ENCODE measurements at places on chromosomes 16 and 17. TPM values are rescaled to one million over a fixed set of nuclear protein-coding genes. Genes with fewer than 3 reads are reported as not detected.

- DNase-seq = no peak
Observed at GRCh38 chr16:48576927-48577326, 33.1 kb downstream of the N4BP1 start.

- DNase-seq = no peak
Observed at GRCh38 chr17:83099570-83100181, 20.3 kb downstream of the METRNL start.

DNA sequence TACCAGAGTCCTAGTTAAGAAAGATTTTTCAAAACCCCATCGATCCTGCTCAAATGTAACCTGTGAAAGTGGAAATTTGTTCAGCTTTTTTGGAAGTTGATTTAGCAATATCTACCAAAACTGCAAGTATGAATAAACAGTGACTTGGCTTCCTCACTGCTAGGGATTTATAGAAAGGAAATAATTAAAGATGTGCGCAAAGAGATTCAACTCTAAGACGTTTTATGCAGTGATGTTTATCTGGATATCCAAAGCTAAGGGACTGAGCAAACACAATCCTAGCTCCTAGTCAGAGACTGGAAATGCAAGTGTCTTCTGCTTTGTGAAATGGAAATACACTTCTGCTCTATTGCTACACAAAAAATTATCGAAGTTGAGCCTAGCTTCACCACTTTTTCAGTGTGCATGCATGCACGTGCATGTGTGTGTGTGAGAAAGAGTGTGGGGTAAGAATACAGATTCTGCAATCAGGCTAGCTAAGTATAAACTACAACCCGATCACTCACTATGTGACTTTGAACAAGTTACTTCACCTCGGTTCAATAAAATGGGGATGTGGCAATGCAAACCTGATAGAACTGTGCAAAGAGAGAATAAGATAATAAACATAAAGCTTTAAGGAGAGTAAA lies 52.1 kb upstream of the FOXF1 start:
- DNase-seq = no peak

DNA sequence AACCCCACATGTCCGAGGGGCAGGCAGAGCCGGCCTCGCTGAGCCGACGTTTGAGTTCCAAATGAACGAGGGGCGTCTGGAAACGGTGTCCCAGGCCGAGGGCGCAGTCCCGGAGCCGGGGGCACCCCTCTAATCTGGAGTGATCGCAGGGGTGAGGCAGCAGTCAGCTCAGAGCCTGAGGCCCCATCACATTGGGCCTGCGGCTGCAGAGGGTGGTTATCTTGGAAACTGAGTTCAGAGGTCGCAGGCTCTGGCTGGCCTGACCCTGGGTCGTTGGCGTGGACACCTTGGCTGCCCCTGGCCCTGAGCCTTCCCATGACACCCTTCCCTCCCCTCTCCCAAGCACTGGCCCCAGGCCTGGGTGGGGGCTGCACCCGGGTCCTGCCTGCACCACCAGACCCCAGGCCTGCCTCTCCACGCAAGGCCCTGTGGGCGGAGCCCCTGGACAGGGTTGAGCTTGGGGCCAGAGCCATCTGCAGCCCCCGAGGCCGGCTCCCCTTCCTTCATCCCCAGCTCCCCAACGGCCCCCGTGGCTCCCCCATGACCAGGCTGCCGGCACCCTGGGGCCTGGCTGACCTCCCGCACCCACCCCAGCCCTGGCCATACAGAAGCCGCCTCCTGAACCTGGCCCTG lies 45.6 kb downstream of the ZFPM1 start:
- DNase-seq = no peak

- DNase-seq = no peak
Observed at GRCh38 chr17:62700964-62701705, 73.7 kb downstream of the MRC2 start.

GRCh38 chr17:40926341-40926740 lies 11.1 kb downstream of the KRT23 start:
- no peak for DNase-seq

DNA sequence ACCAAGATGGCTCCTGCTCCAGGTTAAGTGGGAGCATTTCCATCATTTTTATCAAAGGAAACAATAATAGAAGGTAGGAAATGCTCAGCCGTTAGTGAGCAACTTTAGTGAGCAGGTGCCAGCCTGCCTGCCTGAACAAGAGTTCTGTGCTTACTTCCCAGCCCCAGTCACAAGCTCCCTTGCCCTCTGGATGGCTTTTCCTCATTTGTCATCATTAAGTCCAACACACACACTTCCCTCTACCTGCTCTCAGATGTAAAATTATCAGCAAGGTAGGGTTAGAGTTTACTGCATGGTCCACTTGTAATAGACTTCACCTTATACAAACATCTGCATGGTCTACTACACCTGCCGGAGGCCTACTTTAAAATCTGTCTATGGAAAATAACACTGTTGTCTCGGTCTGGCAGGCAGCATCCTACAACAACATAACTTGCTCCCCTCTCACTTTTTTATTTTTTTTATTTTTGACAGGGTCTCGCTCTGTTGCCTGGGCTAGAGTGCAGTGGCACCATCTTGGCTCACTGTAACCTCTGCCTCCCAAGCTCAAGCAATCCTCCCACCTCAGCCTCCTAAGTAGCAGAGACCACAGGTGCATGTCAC lies 12.7 kb downstream of the TEX2 start:
- DNase-seq = no peak

- DNase-seq = no peak
Observed at GRCh38 chr16:61721544-61721943, 314.7 kb downstream of the CDH8 start.

- no peak for DNase-seq
Observed at GRCh38 chr17:4898351-4898750, 985 bp upstream of the C17orf107 start.

DNA sequence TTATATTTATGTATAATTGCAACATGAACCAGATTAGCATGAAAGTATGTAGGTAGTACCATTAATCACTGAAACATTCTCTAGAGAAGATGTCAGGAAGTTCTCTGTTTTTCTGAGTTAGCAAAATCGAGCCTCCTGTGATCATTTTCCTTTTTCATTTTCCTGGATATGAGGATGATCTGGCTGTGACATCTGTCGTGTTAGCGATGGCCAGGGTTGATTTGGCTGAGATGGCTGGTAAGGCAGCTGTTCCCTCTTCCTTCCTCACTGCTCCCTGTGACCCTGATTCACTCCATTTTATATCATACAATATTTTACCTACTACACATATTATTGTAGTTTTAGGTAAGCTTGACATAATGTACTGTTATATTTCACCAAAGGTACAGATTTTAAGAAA lies 10.3 kb downstream of the CNTNAP4 start:
- DNase-seq = no peak

DNA sequence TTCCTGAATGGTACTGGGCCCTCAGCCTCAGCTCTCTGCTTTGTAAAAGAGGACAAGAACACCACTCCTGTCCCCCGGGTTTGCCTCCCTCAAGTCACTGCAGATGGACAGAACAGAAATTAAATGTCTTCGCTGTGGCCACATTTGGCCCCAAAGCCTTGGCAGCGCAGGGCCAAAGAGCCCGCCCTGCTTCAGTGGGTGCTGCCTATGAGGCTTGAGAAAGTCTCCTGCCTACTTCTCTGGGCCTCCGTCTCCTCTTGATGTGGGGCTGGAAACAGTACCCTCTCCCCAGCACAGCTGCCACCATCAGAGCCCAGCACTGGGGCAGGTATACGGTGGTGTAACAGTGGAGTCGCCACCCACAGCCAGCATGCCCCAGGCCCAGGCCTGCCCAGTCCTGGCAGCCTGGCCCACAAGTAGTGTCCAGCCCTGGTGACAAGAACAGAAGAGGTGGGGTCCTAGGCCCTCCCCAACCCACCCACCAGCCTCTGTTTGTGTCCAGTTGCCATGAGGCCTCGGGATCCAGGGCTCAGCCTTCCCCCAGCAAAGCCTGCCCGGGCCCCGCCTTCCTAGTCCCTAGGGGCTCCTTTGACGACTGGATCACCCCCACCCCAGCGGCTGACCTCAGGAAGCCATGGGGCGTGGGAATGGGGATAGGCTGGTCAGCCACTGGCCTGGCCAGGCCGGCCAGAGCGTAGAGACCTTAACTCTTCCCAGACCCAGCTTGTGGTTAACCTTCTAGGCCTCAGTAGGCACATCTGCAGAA lies 3.9 kb upstream of the TPPP3 start:
- no peak for DNase-seq

DNA sequence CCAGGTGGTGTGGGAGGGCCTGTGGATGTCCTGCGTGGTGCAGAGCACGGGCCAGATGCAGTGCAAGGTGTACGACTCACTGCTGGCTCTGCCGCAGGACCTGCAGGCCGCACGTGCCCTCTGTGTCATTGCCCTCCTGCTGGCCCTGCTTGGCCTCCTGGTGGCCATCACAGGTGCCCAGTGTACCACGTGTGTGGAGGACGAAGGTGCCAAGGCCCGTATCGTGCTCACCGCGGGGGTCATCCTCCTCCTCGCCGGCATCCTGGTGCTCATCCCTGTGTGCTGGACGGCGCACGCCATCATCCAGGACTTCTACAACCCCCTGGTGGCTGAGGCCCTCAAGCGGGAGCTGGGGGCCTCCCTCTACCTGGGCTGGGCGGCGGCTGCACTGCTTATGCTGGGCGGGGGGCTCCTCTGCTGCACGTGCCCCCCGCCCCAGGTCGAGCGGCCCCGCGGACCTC lies 798 bp downstream of the CLDN9 start:
- no peak for DNase-seq

DNA sequence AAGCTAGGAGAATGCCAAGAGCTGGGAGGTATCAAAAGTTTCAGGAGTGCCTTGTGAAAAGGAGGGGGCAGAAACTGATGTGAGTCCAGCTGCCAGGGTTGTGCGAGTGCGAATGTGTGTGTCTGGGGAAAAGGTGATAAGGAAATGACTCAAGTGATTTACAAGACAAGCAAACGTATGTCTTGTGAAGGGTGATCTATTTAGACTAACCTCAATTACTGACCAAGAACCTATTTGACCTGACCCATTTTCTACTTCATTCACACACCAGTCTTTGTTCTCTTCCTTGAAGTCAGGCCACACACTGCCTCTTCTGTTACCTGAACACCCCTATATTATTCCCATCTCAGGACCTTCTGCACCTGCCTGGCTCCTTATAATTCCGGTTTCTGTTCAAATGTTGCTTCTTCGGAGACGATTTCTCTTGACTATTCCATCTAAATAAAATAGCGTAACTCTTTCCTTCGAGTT lies 1.0 kb downstream of the GDE1 start:
- DNase-seq = no peak

DNA sequence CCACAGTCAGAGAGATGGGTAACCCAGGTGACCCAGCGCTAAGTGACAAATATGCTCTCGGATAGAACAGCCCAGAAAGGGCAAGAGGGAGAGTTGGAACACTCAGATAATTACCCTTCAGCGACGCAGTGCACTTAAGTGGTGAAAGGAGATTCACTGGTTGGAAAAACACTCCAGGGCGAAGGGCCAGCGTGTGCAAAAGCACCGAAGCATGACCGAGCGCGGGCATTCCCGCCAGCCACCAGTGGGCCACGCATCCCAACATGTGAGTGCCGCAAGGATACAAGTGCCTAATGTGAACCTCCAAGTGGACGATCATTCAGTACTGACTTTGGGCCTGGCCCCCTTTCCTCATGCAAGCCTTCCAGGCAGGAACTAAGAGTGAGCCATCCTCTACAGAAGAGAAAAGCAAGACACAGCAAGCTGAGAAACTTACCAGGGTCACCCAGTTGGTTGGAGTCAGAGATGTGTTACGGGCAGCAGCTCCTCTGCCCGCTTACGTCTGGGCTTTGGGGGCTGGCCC lies 258.4 kb downstream of the C16orf95 start:
- DNase-seq = no peak

DNA sequence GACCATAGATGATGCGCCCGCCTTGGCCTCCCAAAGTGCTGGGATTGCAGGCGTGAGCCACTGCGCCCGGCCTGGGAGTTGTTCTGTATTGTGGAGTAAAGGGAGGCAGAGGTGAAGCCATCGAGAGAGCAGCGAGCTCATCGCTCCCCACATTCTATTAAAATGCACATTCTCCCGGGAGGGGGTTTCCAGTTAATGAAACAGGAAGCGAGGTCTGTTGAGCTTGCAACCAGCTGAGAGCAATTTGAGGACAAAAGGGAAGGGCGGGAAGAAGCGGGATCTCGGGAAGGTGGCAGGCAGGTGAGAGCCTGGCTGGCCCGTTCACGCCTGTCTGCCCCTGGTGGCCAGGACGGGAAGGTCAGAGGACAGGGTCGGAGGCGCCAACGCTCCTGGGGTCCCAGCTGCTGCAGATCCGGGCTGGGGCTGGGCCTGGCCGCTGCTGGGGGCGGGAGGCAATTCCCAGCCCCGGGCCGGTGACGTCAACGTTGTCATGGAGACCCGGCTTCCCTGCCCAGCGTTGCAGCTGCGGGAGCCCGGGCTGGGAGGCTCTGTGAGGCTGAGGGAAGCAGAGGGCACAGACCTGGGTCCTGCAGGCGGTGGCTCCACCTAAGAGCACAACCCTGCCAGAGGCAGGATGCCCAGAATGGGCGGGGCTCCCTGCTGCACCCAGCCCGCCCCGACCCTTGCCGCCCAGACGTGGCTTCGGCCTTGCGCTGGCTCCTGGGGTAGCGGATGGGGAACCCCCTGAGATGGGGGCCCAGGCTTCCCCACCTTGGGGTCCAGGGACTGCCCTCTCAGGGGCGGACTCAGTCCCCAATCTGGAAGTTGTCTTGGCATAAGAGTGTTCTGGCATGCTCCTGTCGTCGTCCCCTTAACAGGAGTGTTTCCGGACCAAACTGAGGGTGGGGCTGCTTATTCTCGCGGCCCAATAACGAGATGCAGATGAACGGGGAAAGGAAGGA lies 48.7 kb upstream of the PLCG2 start:
- DNase-seq = peak; percentile 86

- no peak for DNase-seq
Observed at GRCh38 chr16:55280587-55280986, 43.4 kb upstream of the IRX6 start.

DNA sequence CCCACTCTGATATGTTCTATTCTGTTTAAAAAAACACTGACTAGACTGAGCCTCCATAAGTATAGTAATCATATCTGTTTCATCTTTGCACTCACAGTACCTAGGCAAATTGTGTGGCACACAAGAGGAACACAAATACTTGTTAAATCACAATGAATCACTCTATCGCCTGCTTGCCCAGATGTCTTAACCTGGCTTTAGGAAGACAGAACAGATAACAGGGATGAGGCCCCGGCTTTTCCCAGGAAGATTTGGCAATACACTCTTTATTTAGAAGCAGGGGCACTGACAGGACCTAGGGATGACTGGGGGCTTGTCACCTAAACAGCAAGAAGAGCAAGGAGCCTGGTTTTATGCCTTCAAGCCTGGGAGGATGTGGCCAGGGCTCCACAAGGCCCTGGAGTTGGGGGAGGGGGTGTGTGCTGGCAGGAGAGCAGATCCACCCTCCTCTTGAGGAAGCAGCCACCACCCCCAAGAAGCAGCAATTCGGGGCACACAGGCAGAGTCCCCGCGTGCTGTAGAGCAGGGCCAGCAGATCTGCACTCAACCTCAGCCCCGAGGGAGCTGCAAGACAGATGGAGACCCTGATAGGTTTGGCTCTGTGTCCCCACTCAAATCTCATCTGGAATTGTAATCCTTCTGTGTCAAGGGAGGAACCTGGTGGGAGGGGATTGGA lies 41.0 kb upstream of the KSR1 start:
- no peak for DNase-seq

The KRT38 gene
- not detected for total RNA-seq

The SSTR5 gene
- total RNA-seq = not detected

The KRT17 gene
- not detected for total RNA-seq

The NOS2 gene
- 1.3 TPM for total RNA-seq

The GPR142 gene
- total RNA-seq = 0.18 TPM

The SRCAP gene
- total RNA-seq = 62.2 TPM

The MIF4GD gene
- total RNA-seq = 15.7 TPM

The PYY gene
- total RNA-seq = not detected

The HOXB7 gene
- 3.6 TPM for total RNA-seq

The CD19 gene
- not detected for total RNA-seq

The TAT gene
- not detected for total RNA-seq
